A172 (cell line): ENCODE measurements at places on chromosomes 11 and 22.
A peak's percentile ranks its signal among the peaks of the same experiment; 100 is the strongest.

GRCh38 chr22:45996241-45997076 is 19.5 kb upstream of the WNT7B start:
- peak; percentile 40 for DNase-seq

DNA sequence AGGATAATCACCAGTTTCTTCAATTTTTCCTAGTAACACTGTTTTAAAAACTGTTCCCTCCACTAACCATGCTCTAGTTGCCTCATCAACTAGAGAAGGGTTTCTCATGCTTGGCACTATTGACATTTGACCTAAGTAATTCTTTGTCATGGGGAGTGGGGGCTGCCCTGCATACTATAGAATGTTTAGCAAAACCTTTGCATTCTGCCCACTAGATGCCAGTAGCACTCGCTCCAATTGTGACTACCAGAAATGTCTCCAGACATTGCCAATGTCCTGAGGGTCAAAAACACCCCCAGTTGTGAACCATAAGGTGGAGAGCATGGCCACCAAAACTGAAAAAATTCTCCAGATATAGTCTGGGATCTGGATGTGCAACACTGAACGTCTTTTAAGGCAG is 27.6 kb upstream of the BMAL1 start:
- DNase-seq, result peak; percentile 33

GRCh38 chr11:74442636-74443035 is 24.7 kb downstream of the KCNE3 start:
- no peak for DNase-seq

- DNase-seq, result no peak
Observed at GRCh38 chr22:42062506-42063170, 8.0 kb downstream of the NAGA start.

GRCh38 chr22:34702279-34702678 is 363.7 kb upstream of the ISX start:
- no peak for DNase-seq

DNA sequence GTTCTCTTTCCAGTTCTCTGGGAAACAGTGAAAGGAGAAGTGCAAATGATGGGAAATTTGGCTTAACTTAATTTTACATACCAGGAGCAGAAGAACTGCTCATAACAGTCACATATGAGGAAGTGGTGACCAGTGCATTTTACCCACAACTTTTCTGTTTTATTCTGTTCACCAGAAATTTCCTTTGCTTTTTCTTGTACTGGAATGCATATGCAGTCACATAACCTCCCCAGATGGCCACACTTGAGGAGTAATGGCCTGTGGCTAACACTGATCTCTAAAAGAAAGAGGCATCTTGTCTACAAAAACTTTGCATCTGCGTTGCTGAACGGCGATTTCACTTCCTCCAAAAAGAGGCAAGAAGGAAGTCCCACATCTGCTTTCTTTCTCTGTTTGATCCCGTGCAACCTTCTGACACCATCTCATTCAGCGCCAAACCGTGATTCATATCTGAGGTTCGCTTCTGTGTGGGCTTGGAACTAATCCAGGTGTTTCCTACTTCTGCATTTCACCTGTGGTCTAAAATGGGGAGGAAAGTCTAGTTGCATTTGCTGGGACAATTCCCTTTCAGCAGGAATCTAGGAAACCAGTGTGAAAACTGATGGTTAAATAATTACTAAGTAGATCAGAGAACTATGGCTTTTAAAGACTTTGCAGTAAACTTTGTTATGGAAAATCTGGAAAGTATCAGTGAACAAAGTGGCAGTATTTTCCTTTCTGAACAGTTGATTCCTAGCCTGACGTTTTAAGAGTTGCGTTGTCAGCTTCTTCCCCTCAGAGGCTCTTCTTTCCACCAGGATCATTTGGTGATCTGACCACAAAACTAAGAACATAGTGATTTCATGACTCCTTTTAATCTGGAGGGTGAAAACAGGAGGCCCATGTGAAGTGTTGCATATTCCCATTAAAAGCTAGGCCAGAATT is 4.2 kb upstream of the MPEG1 start:
- DNase-seq, result no peak

DNA sequence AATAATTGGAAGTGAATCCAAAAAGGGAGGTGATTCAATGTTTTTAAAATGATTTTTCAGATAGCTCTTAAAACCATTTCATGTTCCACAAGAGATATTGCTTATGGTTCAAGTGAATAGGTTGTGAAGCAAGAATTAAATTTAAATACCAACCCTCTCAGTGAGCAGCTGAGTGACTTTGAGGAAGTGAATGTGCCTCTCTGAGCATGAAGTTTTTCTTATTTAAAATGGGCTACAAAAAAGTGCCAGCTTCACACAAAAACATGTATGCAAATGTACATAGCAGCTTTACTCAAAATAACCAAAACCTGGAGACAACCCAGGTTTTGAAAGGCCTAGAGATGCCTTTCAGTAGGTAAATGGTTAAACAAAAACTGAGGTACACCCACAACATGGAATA is 35.5 kb upstream of the GAB4 start:
- no peak for DNase-seq

- DNase-seq, result no peak
Observed at GRCh38 chr11:69238573-69239351, 55.2 kb upstream of the MYEOV start.

DNA sequence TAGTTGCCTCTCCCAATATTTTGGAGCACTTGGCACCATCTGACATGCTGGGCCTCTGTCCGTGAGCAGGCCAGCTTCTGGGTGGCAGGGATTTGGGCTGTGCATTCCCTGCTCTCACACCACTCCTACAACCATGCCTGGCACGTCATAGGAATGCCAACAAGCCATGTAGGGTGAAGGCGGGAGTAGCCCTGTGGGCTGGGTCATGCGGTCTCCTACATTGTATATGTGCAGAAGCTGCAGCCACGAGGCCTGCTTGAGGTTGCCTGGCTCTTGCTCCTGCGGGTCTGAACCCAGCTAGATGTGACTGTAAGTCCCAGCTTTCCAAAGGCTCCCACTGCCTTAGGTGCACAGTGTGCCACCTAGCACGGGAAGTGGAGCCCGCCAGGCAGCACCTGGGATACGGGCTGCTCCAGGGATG is 14.5 kb downstream of the MYEOV start:
- DNase-seq, result no peak

- DNase-seq, result peak; percentile 19
Observed at GRCh38 chr11:122758974-122759373, 79.3 kb upstream of the CRTAM start.
